ENCODE measurements at places on chromosomes 3 and 15.
A peak's percentile ranks its signal among the peaks of the same experiment; 100 is the strongest.

- DNase-seq: no peak
Observed at GRCh38 chr3:178671791-178672190, 135.6 kb downstream of the KCNMB2 start.

DNA sequence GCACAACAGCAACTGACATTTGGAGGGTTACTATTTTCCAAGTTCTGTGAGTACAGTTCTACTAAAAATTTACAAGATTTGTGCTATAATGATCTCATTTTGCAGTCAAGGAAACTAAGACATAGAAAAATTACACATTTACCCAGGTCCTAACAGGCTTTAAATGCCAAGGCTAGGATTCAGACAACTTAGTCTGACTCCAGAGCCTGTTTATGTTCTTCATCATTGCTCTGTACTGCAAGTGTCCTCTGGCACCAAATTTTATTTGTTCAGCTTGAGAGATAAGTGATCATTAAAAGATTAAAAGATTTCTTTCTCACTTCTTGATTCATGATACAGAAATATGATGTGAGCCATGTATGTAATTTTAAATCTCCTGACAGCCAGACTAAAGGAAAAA, 290.8 kb downstream of the UBE2E2 start:
- no peak for DNase-seq

- DNase-seq: no peak
Observed at GRCh38 chr15:57761562-57761961, 55.0 kb downstream of the POLR2M start.

GRCh38 chr3:99823723-99824711, 6.4 kb downstream of the CMSS1 start:
- no peak for DNase-seq

DNA sequence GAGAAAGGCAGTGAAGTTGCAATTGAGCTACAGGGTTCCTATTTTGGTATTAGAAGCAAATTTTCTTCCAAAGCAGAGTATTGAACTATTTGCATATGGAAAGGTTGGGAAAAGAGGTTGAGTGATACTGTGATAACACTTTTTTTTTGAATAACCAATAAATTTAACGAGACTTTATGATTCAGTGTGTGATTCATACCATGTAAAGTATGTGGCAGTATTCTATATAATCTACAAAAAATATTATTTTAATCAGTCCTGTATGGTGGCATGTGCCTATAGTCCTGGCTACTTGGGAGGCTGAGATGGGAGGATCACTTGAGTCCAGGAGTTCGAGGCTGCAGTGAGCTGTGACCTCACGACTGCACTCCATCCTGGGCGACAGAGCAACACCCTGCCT, 206.9 kb downstream of the BBX start:
- no peak for DNase-seq

- DNase-seq: peak; percentile 29
Observed at GRCh38 chr15:78075490-78076230, 1.9 kb downstream of the TBC1D2B start.

- DNase-seq: no peak
Observed at GRCh38 chr15:99344639-99345038, 93.4 kb downstream of the LRRC28 start.

GRCh38 chr3:156620260-156620659, 54.1 kb upstream of the TIPARP start:
- DNase-seq: peak; percentile 22

- no peak for DNase-seq
Observed at GRCh38 chr15:40991355-40991754, 38.1 kb downstream of the CHAC1 start.

DNA sequence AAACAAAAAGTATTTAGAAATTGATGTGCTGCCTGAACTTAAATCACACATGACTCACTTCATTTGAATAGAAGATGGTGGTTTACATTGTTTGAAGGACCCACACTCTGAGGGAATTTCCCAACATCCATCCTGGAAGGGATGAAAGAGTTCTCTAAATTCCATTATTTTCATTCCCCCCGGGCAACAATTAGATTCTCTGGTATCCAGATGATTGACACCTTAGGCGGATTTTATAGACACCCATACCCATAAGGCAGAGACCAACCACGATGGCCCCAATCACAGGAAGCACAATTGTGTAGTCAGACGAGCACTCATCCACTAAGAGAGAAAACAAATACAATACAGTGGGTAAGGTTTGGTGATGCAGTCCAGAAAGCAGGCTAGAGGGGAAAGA, 24.6 kb upstream of the MCCC1 start:
- no peak for DNase-seq

- no peak for DNase-seq
Observed at GRCh38 chr3:4943549-4943948, 35.7 kb upstream of the BHLHE40 start.

DNA sequence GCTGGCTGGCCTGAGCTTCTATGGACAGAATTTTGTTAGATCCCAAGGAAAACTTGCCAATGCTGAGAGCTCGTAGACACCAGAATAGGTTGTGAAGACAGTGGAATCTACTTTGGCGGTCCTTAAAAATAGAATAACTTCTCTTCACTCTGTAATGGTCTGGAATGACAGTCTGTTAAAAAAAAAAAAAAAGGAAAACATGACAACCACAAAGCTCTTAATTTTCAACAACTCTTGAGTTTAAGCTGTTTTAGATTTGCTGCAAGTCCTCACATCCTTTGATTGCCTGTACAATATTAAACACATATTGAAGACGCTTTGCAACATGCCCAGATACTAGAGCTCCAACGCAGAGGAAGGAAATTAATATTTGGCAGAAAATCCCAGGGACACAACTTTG, 122.8 kb upstream of the GALNT15 start:
- DNase-seq: no peak

GRCh38 chr3:155853214-155854140, 750 bp downstream of the SLC33A1 start:
- DNase-seq: peak; percentile 25

DNA sequence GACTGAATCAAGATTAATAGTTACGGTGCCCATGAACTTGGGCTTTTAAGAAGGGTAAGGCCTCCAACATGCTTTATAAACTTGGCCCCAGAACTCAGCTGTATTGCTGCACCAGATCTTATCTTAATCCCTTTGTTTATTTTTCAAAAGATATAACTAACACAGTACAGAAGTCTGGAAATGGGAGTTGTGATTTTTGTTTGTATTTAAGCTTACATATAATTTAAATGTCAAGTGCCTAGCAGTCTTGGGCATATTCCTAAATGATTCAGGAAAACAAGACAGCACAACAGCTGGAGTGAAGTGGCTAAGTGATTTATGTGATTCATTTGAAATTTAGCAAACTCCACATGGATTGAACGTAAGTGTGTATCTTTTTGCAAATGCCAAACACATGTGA, 56.2 kb downstream of the NBEAL2 start:
- no peak for DNase-seq

DNA sequence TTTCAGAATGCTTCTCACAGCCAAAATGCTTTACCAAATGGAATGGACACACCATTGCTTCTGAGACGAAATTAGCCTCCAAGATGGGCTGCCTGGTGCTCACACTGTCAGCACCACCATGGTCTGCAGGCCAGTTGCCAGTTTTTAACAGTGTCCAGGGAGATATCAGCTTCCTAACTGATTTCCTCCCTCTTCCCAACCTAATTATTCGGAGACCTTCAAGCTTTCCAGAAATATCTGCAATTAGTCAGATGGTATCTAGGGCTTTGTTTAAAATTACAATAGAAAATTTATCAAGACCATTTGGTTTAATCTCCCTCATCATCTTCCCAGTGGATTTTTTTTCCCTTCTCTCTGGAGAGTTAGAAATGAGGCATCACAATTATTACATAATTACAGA, 287.5 kb downstream of the ZPLD1 start:
- DNase-seq: no peak

- no peak for DNase-seq
Observed at GRCh38 chr3:34248352-34248751, 449.9 kb downstream of the PDCD6IP start.

GRCh38 chr15:79007066-79007465, 62.2 kb upstream of the CTSH start:
- DNase-seq: peak; percentile 48

DNA sequence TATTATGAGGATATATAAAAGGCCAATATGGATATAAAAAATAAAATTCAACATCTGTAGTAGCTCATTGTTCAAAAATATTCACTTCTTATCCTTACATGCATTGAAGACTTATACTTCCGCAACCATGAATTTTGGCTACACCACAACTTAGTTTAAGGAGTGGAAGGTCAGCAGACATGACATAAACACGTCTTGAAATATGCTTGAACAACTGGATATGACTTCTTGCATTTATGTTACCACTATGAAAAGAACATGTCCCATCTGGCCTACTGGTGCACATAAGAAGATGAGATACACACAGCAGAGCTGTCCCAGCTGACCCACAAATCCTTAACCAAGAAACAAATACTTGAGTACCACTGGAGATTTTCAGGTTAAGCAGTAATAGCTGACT, 52.1 kb downstream of the MYO9A start:
- no peak for DNase-seq

DNA sequence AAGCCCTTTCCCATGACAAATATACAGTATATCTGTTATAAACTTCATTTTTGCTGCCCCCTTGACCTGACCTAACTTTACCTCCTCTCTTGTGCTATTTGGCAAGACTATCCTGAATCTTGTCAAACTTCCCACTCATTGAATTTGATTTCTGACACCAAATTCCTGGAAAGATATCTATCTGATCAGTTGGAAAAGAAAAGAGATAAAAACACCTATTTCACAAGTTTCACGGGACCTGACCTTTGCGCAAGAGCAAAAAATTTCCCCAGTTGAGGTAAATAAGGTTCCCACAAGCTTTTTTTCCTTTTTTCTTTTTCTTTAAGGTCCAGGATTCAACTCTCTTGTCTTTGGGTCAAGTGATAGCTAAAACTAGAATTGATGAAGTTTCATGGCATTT, 189.2 kb upstream of the LPP start:
- DNase-seq: no peak

GRCh38 chr3:184523825-184524615, 37.6 kb upstream of the EPHB3 start:
- DNase-seq: no peak

DNA sequence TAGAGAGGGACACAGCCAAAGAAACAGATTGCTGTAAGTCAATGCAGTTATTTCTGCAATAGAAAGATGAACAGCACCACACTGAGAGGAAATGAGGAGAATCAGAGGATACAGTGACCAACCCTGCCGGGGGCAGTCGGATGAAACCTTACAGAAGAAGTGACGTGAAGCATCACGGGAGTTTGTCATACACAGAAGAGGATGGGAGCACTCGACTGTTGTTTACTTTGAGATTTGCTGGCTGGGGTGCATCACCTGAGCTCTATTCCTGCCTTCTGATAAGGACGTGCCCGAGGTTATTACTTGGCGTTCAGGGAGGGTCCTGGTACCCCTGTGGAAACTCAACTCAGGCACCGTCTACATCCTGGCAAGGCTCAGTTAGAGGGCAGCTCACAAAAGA, 45.4 kb downstream of the MAGEF1 start:
- no peak for DNase-seq

DNA sequence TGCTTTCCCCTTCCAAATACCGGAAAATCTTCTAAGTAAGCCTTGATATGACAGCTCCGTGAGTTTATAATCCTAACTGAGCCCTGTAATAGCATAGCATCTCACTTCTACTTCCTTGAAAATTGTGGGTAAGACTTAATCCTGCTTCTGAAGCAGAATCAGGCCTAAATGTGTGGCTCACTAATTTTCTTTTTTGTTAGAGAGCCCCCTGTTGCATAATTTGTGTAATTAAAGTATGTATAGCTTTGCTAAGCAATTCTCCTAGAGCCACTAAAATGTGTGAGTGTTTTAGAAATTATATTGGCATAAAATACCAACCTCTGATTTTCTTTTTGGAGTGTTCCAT, 304.4 kb downstream of the FGF12 start:
- DNase-seq: no peak

GRCh38 chr15:93180128-93180527, 91.1 kb upstream of the RGMA start:
- DNase-seq: no peak

DNA sequence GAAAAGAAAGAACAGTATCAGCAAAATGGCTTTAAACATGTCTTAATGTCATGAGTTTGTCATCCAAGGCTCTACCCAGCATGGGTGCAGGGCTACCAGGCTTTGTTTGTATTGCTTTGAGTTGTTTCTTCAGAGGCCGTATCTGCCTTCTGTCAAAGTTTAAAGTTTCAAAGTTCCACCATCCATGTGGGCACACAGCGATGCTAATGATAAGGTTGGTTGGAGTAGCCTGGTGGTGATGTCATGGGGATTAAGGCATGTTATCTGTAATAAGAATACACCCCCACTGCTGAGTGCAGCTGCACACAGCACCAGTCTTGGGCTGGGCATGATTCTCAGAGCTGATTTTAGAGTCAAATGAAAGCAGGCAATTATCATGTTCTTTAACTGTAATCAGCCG, 72.0 kb upstream of the LRTM1 start:
- no peak for DNase-seq

DNA sequence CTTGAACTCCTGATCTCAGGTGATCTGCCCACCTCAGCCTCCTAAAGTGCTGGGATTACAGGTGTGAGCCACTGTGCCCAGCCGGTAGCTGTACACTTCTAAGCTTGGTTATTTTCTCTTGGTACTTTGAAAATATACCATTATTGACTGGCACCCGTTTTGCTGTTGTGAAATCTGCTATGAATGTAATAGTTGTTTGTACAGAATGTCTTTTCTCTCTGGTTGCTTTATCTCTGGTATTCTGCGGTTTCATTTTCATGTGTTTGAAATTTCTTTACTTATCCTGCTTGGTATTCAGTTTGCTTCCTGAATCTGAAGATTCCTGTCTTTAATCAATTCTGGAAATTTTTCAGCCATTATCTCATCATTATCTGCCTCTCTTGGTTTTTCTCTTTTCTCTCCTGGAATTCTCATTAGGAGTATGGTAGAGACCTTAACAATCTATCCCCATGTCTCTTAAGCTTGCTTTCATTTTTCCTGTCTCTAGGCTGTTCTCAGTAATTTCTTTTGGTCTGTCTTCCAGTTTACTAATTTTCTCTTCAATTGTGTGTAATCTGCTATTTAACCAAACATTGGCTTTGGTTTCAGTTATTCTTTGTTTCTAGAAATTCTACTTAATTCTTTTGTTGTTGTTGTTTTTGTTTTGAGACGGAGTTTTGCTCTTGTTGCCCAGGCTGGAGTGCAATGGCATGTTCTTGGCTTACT, 2.8 kb upstream of the PAK2 start:
- no peak for DNase-seq

Data from HL-60 (cell line).